ENCODE measurements at places on chromosomes 13 and 19.
A peak's percentile ranks its signal among the peaks of the same experiment; 100 is the strongest.

DNA sequence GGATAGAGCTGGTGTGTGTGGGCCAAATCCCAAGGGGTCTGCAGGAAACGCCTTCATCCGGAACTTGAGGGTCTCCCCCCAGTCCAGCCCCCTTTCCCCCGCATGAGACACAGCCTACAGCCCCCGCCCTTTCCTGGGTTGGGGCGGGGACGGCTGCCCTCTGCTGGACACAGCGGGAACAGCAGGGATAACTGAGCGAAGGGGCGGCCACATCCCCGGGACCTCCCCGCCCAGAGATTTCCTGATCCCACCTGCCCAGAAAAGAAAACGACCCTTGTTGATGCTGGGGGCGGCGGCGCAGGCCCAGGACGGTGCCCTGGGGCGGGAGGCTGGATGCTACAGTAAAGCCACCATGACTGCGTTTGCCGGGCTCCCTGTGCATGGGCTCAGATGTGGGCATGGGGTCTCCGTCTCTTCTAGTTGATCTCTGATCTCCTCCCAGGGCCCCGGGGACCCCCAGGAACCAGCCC is 14.2 kb downstream of the ONECUT3 start:
- DNase-seq: peak; percentile 34

GRCh38 chr13:37306778-37307544 is 201.5 kb upstream of the CSNK1A1L start:
- DNase-seq: peak; percentile 95

DNA sequence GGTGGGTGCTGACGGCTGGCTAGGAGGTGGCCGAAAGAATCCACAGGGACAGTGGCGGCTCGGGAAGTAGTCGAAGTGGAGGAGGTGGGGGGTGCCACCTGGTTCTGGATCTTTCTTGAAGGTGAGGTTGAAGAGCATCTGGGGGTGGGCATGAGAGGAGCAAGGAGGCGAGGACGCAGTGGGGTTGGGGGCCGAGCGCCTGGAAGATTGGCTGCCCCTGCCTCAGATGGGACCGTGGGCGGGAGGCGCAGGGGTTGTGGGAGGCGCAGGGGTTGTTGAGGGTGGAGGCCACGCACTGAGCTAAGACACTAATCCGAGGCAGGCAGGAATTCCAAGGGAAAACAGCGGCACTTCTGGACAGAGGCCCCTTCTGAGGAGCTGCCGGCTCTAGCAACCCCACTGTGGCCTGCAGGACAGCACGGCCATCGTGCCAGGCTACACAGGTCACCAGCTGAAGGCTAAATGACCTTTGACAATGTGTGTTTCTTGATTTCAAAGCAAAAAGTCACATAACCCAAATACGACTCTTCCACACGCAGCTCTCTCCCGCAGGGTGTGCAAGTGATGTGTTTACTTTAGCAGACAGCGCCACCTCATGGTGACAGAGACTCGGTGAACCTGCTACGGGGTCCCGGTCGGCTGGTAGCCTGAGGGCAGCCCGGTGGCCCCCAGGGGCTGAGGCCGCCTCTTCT is 44.1 kb upstream of the RANBP3 start:
- DNase-seq: peak; percentile 80

- peak; percentile 73 for DNase-seq
These were observed 23.5 kb downstream of the URI1 start for GRCh38 chr19:29965492-29965891.

- DNase-seq: no peak
These were observed 99.0 kb downstream of the MBNL2 start for GRCh38 chr13:97321101-97321500.

DNA sequence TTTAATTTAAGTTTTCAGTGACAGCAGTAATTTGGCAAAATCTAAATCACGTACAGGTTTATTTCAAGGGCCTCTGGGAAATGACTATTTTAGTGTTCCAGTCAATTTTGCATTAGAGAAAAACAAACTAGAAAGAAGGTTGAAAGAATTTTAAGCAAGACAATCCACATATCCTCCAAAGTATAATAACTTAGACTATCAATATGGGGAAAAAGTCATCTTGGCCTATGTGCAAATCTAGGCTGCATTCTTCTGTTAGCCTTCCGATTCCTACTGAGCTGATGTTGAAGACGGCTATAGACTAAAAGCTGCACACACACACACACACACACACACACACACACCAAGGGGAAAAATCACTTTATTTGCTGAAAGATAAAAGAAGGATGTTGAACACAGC is 81.3 kb downstream of the SLITRK6 start:
- no peak for DNase-seq

GRCh38 chr13:80924596-80924995 is 583.7 kb upstream of the SPRY2 start:
- no peak for DNase-seq

- DNase-seq: no peak
These were observed 848.1 kb downstream of the SLITRK6 start for GRCh38 chr13:84951128-84951527.

- DNase-seq: no peak
These were observed 9.3 kb downstream of the ZNF526 start for GRCh38 chr19:42229301-42229854.

Measured in EH (cell line).